ENCODE measurements at places on chromosomes 5 and 9.

- DNase-seq: no peak
Observed at GRCh38 chr9:89676281-89676680, 71.5 kb downstream of the GADD45G start.

DNA sequence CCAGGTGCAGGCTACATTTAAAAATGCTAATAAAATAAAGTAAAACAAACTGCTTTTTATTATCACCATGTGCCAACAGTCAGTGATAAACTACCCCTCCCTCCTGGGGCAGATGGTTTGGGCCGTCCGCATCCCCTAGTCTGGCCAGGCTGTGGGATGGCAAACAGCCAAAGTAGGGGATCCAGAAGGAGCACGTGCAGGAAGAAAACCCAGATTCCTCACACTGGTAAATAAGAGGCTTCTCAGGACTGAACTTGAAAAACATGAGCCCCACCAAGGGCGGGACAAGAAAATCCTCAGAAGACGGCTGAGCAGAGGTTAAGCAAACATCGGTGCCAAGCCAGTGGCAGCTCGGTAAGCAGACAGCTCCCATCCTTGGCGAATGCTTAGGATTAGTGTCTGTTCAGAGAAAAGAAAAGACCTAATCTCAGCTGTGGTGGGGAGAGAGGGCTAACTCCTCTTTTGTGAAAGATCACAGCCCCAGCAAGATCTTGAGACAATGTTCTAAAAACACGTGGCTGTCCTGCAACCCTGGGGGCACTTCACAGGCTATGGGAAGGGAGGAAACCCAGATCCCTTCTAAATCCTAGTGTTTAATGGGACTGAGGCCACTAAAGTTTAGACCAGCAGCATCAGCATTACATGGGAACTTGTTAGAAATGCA is 46.5 kb upstream of the GDNF start:
- DNase-seq: no peak

DNA sequence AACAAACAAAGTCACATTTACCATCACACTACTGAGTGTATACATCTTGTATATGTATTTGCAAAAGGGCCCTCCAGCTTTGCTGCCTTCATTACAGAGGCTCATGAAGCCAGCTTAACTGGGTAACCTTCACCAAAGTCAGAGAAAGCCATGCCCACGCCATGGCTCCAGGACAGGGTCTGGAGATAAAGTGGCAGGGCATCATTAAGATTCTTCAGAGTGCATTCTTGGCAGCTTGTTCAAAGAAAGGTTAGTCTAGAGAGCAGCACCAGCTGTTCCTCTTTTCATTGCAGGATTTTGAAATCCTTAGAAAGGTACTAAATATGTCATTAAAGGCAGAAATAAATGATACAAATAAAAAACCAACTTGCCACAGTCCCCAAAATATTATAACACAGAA is 333.2 kb downstream of the NDUFS4 start:
- DNase-seq: no peak

- no peak for DNase-seq
Observed at GRCh38 chr9:93676310-93677047, 100.1 kb downstream of the PHF2 start.

DNA sequence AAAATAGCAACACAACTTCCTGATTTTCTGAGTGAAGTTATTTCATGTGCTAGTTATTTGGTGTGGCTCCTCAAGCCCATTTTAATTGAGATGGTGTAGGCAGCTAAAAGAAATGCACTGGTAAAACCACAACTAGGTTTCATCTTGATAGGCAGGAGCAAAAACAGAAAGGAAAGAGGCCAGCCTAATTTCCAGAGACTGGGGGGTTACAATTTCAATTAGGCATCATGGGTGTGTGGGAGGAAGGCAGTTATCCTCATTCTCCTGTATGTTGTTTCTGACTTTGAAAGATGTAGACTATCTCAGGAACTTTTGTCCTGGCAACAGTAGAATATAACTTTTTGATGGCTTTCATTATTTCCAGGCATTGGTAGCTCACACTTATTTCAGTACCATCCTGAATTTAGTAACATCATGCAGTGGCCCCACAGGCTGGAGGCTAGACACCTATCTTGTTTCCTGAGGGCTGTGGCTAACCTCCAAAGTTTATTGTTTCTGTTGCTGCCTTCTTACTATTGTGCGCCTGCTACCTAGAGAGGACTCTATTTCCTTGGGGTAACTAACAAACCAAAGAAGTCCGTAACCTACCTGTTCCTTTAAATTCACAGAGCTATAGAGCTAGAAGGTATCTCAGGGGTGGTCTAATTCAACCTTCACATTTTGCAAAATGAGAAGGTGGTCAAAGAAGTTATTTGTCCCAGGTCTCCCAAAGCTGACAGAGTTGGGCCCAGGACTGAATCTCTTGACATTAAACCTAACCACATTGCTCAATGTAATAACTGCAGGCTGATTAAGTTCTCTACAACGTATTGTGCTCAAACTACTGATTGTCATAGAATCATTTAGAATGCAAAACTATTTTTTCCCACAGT is 42.4 kb downstream of the FYB1 start:
- no peak for DNase-seq

GRCh38 chr5:1724822-1725602 is 74.6 kb downstream of the MRPL36 start:
- no peak for DNase-seq

DNA sequence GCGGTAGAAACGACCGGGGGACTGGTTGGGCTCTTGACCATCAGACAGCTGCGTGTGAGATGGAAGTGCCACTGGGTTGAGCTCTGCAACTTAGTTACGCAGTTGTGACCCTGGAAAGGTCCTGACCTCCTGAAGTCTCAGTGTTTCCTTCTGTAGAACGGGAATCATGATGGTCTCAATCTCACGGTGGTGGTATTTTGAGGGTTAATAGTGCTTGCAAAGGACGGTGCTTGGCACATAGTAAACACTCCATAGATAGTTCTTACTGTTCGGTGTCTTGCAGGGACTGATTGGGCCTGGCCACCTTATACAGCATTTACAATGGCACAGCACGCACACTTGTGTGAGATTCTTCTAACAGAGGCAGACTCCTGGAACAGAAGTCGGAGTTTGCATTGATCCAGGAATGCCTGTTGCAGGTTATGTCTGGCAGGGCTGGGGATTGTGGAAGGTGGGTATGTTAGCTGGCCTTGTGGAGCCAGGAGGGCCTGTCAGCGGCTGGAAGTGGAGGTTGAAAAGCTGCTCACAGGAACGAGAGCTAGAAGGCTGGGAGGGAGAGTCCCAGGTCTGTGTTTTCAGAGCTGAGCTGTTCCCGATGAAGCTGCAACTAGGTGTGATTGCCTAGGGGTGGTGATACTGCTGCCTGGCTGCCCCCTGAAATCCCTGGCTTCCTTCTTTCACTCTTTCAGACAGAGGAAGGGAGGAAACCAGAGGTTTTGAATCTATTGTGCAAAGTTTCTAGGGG is 962 bp upstream of the TXN start:
- DNase-seq: no peak

Measured in retinal pigment epithelial cell (primary cell).